ENCODE measurements at places on chromosomes 3 and 15.

DNA sequence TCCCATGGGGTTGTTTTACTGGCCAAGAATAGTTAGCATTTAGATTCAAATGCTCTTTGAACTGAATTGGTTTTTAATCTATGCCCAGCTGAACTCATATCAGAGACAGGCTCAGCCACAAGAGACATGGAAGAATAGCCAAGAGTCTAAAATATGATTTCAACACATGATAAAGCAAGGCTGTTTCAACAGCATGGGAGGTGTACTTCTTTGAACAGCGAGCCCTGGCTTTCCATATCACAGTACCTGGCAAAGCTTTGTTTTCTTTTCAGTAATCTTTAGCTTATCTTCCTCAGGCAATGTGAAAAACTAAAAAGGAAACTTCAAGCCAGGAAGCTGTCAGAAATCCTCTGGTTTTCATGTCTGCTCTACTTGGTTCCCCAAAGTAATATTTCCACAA, 413.6 kb upstream of the ADAMTS9 start:
- no peak for DNase-seq

GRCh38 chr3:143436231-143436930, 316.8 kb downstream of the CHST2 start:
- DNase-seq: no peak

DNA sequence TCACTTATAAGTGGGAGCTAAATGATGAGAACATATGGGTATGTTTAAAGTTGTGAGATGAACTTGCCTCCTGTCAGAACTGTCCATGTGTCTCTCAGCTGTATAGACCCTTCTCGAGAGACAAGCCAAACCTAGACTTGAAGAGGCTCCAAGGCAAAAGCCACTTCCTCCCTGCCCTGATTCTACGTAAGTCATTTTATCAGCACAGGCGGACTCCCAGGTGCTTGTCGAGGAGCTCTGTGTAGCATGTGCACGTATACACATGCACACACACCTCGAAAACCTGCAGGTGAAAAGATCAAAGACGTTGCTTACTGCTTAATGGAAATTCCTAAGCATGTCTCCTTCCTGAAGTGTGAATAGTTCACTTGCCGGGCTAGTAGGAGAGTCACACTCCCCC, 5.6 kb upstream of the CLEC3B start:
- DNase-seq: no peak

GRCh38 chr15:84035399-84035766, 200.2 kb upstream of the GOLGA6L4 start:
- no peak for DNase-seq

DNA sequence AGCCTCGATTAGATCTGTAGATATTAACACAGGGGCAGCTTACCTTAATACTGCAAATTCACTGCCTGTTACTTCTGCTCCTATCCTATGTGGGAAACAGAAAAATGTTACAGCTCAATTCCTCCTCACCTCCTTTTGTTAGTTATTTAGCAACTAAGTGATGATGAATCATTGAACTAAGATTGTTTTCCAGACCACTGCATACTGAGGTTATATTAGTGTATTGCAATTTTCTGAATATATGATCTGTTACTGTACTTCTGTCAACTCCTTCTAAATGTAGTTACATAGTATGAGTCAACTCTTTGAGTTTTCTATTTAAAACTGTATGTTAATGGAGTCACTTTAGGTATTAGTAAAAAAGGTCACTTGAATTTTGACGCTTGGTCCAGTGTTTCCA, 331.5 kb upstream of the SLCO3A1 start:
- no peak for DNase-seq

GRCh38 chr15:39588531-39589192, 7.8 kb downstream of the THBS1 start:
- DNase-seq: no peak

- DNase-seq: no peak
Measured at GRCh38 chr3:115211810-115212492, 64.9 kb upstream of the ZBTB20 start.

GRCh38 chr3:41357271-41357670, 158.0 kb downstream of the CTNNB1 start:
- DNase-seq: no peak

- DNase-seq: no peak
Measured at GRCh38 chr3:183239046-183239445, 14.0 kb upstream of the B3GNT5 start.

DNA sequence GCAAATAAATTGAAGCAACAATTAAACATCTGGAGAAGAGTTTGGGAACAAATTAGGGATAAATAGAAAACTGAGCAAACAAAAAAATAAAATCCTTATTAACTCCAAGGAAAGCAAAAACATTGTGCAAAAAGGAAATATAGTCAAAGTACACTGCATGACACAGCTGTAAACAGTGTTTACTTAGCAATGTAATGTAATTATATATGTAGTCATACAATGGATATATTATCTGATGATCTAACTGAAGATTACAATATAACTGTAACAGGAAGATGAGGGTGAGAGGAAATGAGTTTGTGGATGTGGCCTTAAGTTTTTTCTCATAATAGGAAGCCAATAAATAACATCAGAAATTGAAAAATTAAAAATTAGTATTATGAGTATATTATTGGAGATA, 42.5 kb downstream of the SCN10A start:
- DNase-seq: no peak

- no peak for DNase-seq
Measured at GRCh38 chr3:12363397-12364195, 74.7 kb downstream of the PPARG start.

DNA sequence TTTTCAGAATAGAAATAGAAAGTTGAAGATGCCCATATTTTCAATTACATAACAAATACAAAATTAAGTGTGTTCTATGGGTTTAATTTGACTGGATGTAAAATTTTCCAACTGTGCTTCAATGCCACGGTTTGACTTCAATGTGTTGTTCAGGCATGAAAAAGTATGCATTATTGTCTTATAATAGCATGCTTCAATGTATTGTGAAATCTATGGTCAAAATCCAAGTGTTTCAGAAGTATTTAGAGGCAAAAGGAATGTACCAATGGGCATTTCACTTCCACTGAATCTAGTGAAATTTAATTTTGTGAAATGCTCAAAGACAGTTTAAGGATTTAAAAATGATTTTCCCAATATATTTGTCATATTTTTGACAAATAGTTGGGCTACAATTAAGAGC, 16.0 kb downstream of the NEK10 start:
- DNase-seq: no peak

GRCh38 chr3:107687056-107687581, 164.4 kb downstream of the BBX start:
- no peak for DNase-seq

DNA sequence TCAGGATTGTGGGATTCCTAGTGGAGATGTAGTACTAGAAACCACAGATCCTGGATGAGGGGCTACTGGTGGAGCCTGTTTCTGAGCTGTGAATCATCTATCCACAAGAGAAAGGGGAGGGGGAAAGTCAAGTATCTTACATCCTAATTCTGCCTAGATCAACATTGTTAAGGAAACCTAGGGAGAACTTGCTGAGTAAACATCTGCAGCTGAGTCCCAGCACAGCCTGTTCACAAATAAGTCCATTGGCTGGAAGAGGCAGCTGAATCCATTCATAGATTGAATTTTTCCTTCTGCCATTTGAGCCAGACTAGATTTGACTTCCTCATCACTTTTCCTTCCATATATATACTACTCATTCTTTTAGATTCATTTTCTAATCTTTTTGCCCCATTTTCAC, 460.5 kb downstream of the TUSC7 start:
- no peak for DNase-seq

DNA sequence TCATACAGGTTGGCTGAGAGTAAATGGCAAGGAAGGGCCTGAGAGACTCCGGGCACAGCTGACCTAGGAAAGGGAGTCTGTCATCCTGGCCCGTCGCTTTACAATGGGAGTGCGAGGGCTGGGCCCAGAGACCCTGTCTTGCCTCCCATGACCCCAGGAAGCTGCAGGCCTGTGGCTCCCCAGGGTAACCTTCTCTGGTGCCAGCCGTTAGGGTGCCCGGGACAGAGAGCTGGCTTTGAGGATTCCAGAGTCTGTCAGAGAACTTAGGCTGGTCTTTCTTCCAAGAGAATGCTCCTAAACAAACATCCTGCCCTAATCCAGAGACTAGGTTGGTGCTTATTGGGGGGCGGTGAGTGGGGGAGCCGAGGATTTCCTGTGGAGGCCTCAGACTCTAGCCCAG, 18.5 kb downstream of the ZNF710 start:
- no peak for DNase-seq

DNA sequence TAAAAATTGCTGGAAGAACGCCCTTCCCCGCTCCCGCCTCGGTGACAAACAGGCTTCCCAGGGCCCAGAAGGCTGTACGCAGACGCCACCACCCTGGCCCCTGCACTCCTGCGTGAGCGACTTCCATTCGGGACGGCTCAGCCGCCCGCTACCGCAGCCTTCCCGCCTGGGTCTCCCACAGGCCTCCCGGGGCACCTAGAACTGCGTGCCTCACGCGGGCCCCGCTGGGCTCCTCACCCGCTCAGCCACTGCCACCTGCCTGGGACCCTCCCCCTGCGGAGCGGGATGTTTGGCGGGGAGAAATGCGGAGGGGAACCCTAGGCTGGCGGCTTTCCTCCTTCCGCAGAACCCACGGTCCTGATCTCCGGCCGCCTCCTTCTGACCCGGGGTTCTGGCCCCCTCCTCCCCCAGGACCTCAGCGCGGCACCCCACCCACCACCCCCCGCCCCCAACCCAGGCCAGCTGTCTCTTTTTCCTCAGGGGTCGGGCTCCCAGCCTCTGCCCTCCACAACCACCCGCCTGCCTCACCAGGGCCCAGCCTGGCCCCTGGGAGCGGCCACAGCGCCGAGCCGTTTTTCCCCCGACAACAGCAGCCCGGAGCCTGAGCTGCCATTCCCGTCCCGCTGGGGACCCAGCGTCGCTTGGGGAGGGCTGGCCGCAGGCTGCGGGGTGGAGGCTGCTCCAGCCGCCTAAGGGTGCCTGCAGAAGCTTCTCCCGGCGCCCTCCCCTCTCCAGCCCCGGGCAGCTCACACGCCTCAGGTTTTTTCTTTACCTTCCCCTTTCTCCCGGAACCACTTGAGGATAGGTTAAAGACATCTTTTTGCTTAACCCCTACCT, 27.6 kb upstream of the RAB7A start:
- DNase-seq: no peak

- peak; percentile 70 for DNase-seq
Measured at GRCh38 chr15:52078876-52079700, 33.5 kb downstream of the BCL2L10 start.

GRCh38 chr15:67794832-67795574, 30.3 kb upstream of the SKOR1 start:
- DNase-seq: no peak

GRCh38 chr3:151236736-151237135, 33.7 kb upstream of the GPR171 start:
- DNase-seq: no peak

DNA sequence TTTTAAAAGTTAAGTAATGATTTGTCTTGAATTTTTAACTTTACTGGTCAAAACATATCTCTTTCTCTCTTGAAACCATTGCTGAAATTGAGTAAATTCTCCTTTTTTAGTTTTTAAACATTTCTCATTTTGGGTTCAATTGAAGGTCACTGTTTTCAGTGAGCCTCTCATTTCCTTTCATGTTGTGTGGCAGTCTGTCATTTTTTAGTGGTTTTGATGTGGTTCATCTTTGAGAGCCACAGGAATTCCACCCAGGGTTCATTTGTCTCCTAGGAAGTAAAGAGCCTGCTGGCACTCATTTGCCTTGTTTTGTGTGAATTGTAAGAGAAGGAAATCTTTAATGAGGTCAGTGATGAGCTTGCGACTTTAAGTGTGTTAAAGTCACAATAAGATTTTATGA, 10.4 kb downstream of the CLDN11 start:
- no peak for DNase-seq

DNA sequence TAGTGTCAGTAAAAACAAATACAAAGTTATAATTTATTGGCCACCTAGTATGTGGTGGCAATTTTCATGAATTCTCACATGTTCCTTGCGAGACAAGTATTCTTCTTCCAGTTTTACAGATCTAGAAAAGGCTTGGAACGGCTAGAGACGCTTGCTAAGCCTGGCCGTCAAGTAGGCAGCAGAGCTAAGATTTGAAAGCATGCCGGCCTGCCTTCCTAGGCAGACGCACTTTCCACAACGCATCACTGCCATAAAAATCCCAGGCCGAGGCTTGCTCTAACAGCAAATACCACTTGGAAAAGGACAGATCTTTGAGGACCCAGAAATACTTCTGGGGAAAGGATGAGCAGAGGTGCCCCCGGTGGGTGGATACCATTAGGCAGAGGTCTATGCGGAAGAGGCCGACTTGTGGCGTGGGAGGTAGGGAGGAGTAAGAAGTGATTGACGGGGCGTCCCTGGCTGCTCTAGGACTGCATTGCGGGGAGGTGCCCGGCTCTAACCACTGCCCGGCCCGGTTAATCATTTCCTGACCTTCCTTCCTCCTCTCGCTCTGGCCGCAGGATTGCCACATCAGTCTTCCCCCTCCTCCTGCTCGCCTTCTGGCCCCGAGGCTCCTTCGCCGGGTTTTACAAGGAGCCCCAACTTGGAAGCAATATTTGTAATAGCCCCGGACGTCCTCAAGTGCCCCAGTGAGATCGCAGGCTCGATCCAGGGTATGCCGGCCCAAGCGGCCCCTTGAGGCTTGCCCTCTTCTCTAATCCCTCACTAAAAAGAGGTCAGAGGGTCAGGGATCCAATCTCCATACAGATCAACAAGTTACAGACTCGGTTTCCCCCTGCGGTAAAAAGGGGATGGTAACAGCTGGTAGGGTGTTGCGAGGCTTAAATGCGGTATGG, 1.3 kb upstream of the USP3 start:
- DNase-seq: peak; percentile 58

- no peak for DNase-seq
Measured at GRCh38 chr3:114439284-114439683, 145.5 kb downstream of the TIGIT start.

- DNase-seq: no peak
Measured at GRCh38 chr3:18442756-18443664, 17.9 kb upstream of the SATB1 start.

- DNase-seq: no peak
Measured at GRCh38 chr3:155608228-155608920, 136.5 kb downstream of the PLCH1 start.

- no peak for DNase-seq
Measured at GRCh38 chr3:149560001-149560400, 85.5 kb downstream of the TM4SF4 start.

Data from activated CD8-positive, alpha-beta memory T cell treated with anti-CD3 and anti-CD28 coated beads for 4 hours (primary cell).